Stimulated activated CD8-positive, alpha-beta memory T cell treated with anti-CD3 and anti-CD28 coated beads, Interleukin-7, amount 100 ng/mL, for 1 hour (primary cell): ENCODE measurements at places on chromosomes 16 and 17.

DNA sequence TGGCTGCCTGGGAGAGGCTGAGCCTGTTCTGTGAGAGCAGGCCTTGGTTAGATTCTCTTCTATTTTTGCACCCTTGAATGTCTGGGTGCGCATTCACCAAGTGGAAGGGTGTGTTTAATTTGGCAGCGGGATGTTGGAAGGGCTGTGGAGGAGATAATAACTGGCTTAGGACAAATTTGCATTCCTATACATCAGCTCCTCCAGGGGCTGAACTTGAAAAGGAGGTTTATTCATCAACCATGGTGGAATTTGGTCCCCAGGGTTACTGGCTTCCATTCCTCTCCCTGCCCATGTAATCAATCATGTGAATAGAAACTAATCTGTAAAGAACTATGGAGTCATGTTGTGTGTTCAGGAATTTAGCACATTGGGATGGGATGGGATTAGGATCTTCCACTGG, 100.2 kb upstream of the FOXF1 start:
- DNase-seq = no peak

DNA sequence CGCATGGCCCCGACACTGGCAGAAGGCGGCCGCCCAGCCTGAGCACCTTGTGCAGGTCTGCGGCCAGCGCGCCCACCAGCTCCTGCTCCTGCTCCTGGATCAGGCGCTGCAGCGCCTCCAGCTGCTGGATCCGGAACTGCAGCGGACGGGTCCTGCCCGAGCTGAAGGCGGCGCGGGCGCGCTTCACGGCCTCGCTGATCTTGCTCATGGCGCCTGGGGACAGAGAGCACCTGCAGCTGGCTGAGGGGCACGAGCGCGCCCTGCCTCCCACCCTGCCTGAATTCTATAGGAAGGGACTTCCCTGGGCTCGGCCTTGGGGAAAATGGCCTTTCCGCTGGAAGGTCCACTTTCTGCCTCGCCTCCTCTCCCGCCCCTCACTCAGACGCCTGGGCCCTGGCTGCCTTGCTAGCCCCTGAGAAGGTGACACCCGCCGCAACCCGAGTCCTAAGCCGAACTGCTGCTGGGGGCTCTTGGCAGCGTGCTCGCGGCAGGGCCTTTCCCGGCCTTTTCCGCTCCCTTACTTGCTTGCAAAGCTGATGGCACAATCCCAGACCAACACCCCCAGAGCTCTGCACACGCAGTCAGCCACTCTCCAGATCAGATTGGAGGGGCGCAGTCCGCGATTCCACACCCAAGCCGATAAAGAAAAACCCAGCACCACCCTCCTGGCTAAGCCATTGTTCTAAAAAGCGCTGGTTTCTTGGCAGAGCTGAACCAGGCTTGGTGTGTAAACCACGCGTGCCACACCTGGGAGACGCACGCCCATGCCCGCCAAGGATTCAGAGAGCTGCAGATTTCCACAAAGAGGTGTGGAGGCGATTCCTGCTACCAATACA, 3.0 kb downstream of the ALDH3A1 start:
- peak; percentile 71 for DNase-seq

- DNase-seq = no peak
Observed at GRCh38 chr17:43814714-43815113, 18.2 kb downstream of the MPP3 start.

- DNase-seq = no peak
Observed at GRCh38 chr16:11439790-11440656, 94.8 kb downstream of the RMI2 start.

DNA sequence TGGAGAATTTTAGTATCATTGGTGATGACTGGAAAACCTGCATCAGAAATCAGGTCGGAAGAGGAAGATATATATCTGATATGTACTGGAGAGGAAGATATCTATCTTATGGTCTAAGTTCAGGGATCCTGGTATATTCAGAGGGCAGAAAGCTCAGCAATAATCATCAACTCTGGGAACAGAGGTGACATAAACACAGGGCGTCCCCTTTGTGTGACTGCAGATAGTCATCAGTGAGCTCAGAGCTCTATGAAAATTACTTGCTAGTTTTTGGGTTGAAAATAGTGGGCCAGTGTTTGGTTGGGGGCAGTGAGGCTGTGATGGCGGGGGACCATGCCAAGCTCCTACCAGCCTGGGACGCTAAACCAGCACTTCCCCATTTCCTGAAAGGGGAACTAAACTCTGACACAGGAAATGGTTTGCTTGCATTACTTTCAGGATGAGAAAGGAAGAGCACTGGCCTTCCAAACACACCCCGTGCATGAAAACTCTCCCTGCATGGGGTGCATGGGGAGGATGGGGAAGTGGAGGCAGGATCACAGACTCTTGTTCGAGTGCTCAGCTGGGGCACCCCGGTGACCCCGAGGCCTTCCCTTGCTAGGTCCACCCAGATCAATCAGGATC, 15.8 kb downstream of the NOD2 start:
- DNase-seq = no peak

- peak; percentile 13 for DNase-seq
Observed at GRCh38 chr17:50269477-50270434, 4.5 kb upstream of the TMEM92 start.

GRCh38 chr16:2937170-2937569, 25.4 kb downstream of the FLYWCH1 start:
- no peak for DNase-seq

GRCh38 chr16:21197112-21197511, 14.3 kb downstream of the ZP2 start:
- no peak for DNase-seq

- no peak for DNase-seq
Observed at GRCh38 chr17:51289696-51290111, 29.4 kb downstream of the UTP18 start.

GRCh38 chr17:77441940-77442339, 301.2 kb downstream of the SEC14L1 start:
- no peak for DNase-seq

- no peak for DNase-seq
Observed at GRCh38 chr17:7111784-7112509, 2.7 kb downstream of the ASGR2 start.

DNA sequence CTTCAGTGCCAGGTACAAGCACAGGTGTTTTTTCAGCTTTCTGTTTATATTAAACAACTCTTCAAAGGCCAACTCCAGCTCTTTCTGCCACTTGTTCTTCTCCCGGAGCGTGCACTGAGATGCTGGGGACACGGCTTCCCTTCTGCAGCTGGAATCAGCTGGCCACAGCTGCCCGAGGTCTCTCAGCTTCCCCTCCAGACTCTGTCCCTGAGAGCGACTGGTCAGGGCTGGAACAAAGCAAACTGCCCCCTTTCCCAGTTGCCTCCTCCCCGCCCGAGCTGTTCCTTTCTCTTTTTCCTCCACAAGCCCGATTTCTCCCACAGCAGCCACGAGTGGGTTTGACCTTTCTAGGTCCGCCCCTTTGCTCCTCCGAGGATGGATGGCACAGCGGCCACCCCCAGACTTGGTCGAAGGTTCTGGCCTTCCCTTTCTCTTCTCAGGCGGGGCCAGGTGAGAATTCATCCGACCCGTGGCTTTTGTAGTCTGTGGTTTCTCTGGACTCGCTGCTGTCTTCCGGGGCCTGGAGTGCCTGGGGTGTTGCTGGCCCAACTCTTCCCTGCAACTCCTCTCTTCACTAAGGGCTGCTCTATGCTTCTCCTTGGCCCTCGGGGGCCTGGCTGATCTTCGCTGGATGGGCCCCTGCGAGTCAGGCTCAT, 11.5 kb downstream of the CEP295NL start:
- DNase-seq = no peak

- DNase-seq = no peak
Observed at GRCh38 chr17:68399638-68400403, 57.5 kb downstream of the WIPI1 start.

DNA sequence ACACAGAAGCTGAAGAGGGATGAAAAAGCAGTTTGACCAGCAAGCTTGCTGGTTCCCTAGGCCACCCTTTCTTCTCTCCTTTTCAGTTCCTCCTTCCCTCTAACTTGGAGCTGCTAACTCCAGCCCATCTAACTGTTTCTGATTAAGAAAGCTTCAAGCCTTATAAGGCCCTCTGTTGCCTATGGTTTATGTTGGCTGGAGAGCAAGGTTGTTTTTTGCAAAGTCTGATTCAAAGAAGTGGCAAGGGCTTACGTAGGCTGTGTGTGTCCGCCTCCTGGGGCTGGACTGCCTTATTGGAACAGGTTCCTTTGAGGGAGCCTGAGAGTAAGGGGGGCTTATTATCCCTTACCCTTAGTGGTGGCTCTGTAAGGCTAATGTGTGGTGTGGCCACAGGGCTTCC, 7.1 kb downstream of the AKAP1 start:
- no peak for DNase-seq

DNA sequence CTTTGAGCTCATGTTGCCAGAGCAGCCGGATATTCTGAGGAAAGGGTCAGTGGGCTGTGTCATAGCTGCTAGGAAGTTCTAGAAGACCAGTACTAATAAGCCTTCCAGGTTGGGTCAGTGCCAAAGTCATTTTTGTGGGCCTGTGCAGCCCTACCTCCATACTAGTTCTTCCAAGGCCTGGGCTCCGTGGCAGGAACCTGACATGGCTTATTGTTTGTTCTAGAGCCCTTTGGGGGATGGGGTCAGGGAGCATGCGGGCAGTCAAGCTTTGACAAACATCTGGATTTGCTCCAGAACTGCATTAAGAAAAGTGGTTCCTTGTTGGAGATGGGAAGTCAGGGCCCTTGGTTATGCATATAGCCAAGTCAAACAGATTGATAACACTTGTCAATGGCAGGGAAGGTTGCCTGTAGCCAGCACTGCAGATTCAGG, 7.6 kb downstream of the ALKBH5 start:
- DNase-seq = no peak

DNA sequence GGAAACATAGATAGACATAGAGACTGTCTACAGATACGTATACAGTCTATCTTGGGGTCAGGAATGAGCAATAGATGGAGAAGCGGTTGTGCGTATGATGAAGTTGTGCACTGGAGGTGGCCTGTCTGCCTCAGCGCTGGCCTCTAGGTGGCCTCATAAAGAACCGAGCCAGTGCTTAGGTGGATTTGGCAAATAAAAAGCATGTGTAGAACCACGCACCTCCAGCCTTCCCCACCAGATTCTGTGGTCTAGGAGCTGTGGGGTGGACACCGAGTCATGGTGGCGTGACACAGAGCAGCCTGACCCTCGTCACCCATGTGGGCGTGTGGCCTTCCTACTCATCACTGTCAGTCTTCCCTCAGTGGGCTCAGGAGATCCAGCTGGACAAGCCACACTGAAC, 34.0 kb downstream of the PGS1 start:
- DNase-seq = no peak

DNA sequence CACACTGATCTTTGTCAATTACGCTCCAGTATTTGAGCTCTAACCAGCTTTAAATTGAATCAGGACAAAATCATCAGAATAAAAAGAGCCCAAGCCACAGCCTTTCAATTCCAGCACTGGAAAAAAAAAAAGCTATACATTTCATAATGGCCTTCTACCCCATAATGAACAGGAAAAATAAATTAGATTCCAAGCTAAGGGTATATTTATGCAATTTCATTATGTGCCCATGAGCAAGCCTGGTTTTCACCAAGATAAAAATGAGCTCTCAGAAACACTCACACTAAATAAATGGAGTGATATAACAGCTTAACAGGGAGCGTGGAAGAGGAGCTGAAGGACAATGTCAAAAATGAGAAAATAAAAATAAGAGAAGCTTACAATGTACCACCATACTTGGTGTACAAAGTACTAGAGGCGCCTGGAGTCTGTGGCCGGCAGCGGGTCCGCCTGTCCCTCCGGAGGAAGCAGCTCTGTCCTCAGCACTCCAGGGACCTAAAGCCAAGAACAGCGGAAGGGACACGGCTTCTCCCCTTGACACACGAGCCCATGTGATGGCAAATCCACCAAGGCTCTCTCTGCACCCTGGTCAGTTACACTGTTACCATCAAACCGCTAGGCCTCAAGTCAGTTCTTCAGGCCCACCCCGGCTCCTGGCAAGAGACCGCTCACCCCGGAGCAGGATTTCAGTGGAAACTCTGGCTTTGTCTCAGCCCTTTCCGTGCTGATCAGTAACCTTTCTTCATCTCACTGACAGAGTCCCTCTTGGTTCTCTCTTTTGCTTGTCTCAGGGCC, 69.6 kb downstream of the RBFOX3 start:
- DNase-seq = no peak

DNA sequence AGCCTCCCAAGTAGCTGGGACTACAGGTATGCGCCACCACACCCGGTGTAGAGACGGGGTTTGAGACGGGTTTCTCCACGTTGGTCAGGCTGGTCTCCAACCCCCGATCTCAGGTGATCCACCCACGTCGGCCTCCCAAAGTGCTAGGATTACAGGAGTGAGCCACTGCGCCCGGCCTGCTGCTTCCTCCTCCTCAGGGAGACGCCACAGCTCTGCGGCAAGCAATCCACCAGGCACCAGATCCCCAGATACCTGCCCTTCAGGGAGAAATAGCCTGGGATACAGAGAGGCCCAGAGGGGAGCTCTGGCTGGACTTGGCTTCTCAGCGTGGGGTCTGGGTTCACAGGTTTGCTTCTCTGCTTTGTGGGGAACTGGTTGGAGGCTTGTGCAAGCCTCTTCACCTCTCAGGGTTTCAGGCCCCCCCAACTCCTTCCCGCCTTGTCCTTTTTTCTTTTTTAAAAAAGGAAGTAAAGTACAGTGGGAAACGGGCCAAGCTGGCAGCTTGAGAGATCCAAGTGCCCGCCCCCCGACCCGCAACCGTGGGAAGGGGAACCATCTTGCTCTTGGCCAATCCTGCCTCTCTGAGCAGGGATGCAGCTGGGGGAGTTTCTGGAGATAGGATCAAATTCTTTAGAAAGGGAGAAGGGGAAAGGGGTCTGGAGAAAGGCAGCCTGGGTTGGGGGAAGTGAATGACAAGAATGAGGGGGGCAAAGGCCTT, 2.6 kb upstream of the SPHK1 start:
- no peak for DNase-seq

GRCh38 chr16:265711-266110, 10.0 kb downstream of the RGS11 start:
- no peak for DNase-seq

DNA sequence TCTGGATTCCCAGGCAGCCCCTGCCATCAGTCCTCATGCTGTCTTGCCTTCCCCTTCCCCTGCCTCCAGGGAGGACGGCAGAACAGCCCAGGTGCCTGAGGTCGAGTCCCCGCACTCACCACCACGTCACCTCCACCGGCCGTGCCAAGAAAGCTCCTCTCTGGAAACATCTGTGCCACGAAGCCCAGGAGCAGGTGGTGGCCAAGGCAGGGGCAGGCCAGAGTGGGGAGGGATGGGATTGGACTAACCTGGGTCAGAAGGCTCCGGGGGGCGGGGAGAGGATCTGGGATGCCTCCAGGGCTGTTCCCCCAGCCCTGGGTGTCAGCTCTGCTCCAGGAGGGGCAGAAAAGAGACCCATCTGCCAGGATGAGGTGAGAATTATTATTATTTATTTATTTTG, 7.4 kb upstream of the DPEP1 start:
- DNase-seq = no peak

- no peak for DNase-seq
Observed at GRCh38 chr17:31269578-31269983, 27.5 kb downstream of the OMG start.
